SK-MEL-5 (cell line): ENCODE measurements at places on chromosomes 7 and 10.
A peak's percentile ranks its signal among the peaks of the same experiment; 100 is the strongest.

GRCh38 chr7:87506246-87507180 lies 31.0 kb upstream of the ABCB4 start:
- peak; percentile 61 for DNase-seq

DNA sequence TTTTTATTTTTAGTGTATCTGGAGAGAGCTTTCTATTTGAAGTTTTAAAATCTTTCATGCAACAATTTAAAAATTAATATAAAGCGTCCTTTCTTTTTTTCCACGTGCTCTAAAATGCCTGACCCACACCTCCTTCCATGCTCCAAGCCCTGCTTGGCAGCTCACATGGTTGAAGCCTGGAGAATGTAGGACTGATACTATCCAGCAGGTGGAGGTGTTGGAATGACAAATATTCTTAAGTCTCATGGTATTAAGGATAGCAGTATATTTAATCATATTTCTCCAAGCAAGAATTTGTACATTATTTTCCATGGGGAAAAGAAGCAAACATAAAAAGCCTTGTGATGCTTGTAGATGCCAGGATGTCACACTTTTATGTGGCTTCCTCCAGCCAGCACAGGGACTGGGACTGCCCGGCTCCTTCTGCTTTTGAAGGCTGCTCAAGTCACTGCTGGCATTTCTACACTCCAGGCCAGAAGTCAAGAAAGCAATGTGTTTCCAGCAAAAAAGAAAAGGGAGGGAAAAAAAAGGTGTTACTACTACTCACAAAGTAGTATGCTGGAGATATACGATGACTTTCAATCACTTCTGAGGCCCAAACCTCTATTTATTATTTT lies 49.7 kb downstream of the BZW2 start:
- DNase-seq: peak; percentile 87

DNA sequence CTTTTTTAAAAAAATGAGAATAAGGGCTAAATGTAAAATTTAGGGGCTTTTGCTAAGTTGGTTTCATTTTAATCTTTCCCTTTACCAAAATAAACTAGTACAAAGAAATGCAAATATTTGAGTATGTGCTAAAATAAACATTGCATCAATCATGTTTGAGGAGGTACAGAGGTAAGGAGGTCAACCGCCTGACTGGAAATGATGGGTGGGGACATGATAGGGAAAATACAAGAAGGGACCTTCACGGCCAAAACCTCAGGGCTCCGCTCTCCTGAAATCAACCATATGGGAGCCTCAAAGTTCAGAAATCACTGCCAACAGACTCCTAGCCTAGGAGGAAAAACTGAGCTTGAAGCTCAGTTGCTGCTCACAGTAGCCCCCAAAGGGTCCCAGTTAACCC lies 207.6 kb downstream of the AHR start:
- DNase-seq: no peak

- DNase-seq: no peak
Observed at GRCh38 chr7:49400891-49401550, 372.4 kb upstream of the VWC2 start.

GRCh38 chr7:100432053-100432452 lies 2.4 kb downstream of the MEPCE start:
- DNase-seq: no peak

- DNase-seq: no peak
Observed at GRCh38 chr10:44004913-44005787, 356.5 kb upstream of the ZNF32 start.

GRCh38 chr10:69069090-69070042 lies 18.5 kb upstream of the SRGN start:
- no peak for DNase-seq
